CD4-positive, alpha-beta T cell treated with Interleukin-17A for 1 hour (primary cell): ENCODE measurements at places on chromosomes 11 and 22.
A peak's percentile ranks its signal among the peaks of the same experiment; 100 is the strongest.

DNA sequence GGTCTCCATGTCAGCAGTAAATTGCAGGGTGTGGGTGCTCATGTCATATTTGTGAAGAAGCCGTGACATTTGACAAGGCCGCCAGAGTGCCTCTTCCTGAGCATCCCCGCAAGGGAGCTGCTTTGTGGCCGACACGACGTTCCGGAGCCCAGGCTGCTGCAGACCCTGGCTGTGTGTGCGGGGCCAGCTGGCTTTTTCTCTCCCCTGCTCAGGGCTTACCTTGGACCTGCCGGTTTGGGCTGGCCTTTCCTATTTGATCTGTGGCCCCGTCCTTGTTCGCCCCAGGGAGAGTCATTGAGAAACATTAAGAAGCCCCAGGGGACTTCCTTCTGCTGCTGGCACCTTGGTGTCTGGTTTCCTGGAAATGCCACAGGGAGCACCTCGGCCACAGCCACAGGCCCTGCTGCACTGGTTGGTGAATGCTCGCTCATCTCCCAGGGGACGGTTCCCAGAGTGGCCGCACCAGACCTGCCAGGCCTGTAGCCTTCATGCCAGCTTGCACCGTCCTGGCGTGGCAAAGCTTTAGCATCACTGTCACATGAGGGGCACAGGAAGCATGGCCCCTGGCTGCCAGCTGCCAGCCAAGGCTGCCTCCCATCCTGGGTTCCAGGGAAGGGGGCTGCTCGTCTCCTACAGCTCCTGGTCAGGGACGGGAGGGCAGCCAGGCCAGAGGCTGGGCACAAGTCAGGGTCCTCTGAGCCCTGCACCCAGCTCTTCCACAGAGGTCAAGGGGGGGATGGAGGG is 5.4 kb downstream of the GRK2 start:
- peak; percentile 67 for DNase-seq

DNA sequence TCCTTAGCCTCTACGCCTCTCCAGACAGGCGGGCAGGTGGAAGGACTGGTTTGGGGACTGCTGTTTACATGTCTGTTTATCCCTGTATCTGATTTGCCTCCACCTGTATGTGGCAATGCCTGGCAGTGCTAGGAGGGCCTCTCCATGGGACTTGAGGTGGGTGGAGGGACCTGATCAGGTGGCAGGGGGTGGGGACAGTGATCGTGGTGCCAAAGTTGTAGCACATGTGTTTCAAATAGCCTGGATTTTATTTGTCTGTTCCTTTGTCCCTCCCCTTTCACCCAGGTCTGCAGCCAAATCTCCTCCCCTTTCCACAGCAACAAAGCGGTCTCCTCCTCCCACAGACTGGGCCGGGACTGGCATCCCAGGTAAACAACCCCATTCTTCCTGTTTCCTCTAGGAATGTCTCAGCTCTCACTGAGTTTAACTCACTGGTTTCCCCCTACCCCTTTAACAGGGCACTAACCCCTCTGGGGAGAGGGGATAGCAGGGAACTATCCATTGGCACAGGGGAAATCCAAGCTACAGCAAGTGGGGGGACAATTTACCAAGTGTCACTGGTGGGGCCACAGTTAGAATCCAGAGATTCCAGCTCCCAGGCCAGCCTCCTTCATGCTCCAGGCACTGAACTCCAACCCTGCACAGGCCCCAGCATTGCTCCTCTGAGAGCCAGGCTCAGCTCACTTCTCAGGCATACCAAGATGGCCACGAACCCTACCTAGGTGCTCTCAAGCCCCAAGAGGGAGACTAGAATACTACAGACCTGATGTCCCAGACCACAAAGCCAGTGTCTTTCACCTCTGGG is 22.9 kb upstream of the TLCD5 start:
- DNase-seq: no peak

DNA sequence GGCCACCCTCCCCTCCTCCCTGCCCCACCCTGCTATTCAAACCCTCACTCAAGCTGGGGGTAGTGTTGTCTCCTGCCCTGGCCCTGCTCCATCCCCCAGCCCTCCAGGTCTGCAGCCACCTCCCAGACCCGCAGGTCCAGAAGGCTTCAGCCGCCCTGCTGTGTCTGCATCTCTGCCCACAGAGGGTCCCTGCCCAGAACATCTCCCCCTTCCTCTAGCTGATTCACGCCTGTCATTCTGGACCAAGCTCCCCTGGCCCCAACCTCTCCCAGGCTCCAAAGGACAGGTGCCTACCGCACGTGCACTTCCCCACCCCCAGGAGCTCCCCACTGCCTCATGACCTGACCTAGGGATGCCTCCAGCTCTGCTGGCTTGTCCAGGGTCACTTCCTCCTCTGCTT is 16.0 kb upstream of the SHISAL1 start:
- DNase-seq: no peak

GRCh38 chr11:1562469-1563148 is 9.5 kb downstream of the DUSP8 start:
- no peak for DNase-seq

GRCh38 chr22:27603800-27604144 is 197.8 kb downstream of the MN1 start:
- DNase-seq: no peak

GRCh38 chr11:61579676-61580270 is 1.1 kb downstream of the SYT7 start:
- DNase-seq: no peak

- peak; percentile 46 for DNase-seq
Measured at GRCh38 chr11:118010738-118011461, 24.7 kb downstream of the IL10RA start.

GRCh38 chr11:31687256-31687655 is 123.9 kb downstream of the PAX6 start:
- no peak for DNase-seq

DNA sequence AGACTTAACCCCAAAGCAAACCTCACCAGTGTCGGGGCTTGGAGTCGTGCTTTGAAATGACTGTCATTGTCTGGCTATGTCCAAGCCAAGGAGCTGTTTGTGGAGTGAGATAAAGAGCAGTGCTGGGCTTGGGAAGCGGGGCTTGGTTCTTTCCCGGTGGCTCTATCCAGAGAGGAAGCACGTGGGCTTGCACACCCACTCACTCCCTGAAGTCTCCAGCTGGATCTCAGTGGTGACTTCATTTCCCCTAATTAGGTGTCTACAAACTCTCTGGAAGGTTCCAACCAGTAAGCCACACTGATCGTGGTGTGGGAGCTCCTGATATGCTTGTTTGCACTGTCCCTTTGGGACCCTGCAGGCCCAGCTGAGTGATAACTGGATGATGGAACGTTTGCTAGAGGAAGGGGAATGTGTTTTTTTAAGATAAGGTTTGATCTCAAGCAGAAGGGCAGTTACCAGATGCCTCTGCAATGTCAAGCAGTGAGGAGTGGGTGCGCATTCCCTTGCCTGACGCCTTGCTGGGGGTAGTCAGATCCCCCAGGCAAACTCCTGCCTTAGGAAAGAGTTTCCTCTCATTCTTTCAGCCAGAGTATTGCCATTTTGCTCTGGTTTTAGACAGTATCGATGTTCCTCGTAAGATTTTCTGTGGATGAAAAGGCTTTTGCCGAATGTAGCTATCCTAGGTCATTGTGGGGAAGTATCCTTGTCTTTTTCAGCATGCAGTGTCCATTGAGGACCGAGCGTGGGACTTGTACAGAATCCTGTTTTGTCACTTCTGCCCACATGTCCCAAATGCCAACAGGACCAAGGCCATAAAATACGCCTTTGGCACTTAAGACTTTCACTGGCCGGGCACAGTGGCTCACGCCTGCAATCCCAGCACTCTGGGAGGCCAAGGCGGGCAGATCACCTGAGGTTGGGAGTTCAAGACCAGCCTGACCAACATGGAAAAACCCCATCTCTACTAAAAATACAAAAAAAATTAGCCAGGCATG is 90.9 kb downstream of the MICAL2 start:
- DNase-seq: no peak

DNA sequence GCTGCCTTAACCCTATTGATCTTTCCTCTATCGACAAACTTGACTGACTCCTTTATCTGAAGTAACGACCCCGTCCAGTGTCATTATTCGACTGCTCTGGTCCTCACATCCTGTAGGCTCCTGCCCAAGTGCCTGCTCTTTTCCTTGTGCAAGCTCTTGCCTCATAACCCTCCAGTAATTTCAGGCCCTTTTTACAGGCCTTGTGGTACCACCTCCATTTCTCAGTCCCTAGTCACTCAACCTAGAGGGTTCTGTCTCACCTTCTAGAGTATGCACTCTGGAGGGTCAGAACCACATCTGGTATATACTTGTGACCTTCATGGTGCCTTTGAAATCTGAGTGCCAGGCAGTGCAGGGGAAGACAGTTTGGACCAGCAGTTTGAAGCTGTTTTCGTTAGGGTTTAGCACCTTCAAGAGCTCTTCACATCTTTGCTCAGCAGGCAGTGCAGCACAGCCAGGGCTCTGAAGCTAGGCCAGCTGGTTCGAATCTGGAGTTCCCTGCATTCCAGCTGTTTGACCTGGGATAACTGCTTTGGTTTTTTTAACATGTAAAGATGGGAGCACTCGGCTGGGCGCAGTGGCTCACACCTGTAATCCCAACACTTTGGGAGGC is 11.2 kb downstream of the SNRPD3 start:
- DNase-seq: no peak
